ENCODE measurements at places on chromosomes 6 and 20.

DNA sequence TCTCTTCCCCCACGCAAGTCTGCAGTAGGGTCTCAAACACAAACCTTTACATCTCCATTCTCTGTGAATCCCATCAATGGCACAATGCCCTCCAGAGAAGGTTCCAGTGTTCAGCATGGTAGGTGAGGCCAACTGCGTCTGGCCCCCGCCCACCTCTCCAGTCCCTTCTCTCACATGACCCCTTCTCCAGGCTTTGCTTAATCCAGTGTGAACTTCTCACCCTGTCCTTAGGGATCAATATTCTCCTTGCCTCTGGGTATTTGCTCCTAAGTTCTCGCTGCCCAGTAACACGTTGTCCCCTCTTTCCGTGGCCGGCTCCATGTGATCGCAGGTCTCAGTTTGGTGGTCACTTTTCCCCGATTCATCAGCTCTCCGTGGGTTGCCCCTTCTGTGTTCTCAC, 225.1 kb upstream of the PMEPA1 start:
- no peak for DNase-seq

GRCh38 chr20:47956268-47956995, 171.2 kb upstream of the SULF2 start:
- DNase-seq, result no peak

GRCh38 chr20:925516-925915, 9.4 kb upstream of the ANGPT4 start:
- no peak for DNase-seq

DNA sequence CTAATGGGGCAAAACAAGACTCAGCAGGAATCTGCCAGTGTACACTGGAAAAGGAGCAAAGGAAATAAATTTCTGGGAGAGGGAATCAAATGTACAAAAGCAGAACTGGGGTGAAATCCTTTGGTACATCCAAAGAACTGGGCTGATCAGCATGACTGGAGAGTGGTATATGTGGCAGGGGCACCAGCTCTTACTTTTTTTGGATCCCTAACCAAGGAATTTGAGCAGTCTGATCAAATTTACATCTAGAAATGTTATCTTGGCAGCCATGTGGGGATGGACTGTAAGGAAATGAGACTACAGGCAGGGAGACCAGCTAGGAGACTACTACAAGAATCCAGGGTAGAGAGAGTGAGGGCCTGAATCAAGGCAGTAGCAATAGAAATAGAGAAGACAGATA, 1.2 kb upstream of the ZSCAN31 start:
- no peak for DNase-seq

DNA sequence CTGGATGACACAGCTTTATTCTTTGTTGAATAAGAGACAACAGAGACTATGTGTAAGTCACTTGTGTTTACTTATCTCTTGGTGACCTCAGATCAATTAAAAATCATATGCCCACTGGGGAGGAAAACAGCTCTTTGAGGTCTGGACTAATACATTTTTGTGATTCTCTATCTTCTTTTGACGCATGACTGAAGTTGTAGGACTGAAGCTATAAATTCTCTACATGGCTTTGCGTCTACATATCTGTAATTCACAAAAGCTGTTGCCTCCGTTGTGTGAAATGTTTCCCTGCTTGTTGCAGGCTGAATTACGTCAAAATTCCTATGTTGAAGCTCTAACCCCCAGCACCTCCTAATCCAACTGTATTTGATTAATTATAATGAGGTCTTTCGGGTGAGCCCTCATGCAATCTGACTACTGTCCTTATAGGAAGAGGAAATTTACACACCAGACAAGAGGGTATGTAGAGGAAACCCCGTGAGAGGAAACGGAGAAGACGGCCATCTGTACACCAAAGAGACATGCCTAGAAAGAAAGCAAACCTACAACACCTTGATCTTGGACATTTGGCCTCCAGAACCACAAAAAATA, 481.6 kb downstream of the PRKN start:
- no peak for DNase-seq

- DNase-seq, result no peak
Measured at GRCh38 chr6:118318648-118319047, 229.4 kb upstream of the PLN start.

- DNase-seq, result no peak
Measured at GRCh38 chr6:160127270-160128124, 5.9 kb downstream of the SLC22A1 start.

- no peak for DNase-seq
Measured at GRCh38 chr6:123897965-123898364, 94.3 kb downstream of the NKAIN2 start.

GRCh38 chr6:54810147-54810546, 36.4 kb upstream of the FAM83B start:
- DNase-seq, result no peak

DNA sequence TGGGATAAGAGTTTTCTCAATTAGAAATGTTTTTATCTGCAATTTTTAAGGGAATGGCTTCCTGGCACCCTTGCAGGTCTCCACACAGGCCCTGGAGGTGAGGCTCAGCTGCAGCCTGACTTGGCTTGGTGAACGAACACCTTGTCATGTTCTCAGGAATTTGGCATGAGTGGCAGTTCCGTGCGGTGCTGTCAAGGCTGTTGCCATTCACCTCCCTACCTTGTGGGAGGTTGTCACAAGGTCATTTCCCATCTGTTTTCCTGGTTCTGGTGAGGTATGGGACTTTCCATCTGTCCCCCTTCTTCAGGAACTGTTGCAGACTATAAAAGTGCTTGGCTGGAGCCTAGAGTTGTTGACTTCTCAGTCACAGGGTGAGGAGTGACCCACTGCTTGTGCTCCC, 82.9 kb downstream of the ELOVL4 start:
- no peak for DNase-seq

GRCh38 chr6:157436219-157436943, 55.4 kb downstream of the ZDHHC14 start:
- DNase-seq, result no peak

GRCh38 chr6:21808551-21809242, 215.1 kb downstream of the SOX4 start:
- no peak for DNase-seq

DNA sequence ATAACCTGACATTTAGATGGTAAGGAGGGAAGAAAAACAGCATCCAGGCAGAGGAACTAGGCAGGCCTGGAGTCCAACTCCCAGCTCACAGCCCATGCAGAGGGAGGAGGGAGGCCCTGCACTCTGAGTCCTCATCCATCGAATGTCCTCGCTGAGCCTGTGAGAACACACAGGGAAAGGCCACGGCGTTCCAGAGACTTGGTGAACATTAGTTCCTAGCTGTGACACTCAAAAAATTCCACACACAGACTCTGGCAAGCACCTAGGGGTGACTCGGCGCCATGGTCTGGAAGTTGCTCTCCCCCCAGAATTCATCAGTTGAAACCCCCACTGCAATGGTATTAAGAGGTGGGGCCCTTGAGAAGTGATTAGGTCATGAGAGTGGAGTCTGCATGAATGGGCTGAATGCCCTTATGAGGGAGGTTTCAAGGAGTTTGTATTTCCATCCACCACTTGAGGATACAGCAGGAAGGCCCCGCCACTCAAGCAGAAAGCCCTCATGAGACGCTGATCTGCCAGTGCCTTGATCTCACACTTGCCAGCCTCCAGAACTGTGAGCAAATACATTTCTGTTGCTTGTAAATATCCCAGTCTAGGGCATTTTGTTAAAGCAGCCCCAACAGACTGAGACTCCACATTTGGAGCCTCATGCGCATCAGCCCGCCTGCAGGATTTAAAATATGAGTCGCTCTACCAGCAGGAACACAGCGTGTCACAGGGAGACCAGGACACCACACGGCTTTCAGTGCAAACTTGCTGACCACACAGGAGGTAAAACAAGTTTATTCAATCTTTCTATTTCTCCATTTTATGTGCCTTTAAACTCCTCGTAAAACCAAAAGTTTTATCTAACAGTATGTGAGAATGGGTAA, 73.9 kb downstream of the WDR27 start:
- no peak for DNase-seq

DNA sequence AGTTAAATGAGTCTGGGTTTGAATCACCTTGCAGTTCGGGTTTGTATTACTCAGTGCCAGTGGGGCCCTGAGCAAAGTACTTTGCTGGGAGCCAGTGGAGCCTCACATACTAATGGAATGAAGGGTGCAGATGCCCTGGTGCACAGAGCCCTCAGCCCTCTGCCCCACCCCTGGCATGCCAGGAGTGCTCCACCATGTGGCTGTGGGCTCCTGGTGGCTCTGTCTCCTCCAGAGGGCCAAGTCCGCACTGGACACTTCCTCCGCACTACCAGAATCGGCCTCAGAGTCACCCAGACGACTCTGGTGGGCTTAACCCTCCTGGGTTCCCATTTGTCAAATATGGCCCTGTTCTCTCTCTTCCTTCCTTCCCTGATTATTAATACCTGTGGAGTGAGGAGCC, 94.0 kb downstream of the STK35 start:
- no peak for DNase-seq

DNA sequence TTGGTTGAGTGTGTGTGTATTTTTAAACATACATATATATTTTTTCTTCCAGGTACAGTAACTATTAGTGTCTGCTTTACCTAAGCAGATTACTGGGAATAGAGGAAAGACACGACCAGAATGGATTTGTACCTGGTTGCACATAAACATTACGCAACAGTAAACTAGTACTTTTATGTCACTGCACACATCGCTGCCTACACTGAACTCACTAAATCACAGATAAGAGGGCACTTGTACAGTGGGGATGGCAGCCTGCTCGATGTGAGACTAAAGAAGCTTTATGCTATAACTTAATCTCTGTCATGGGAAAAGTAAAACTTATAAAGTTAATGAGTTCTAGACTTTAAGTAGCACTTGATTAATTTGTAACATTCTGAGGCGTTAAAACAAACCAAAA, 89.5 kb upstream of the SIM1 start:
- DNase-seq, result no peak

- no peak for DNase-seq
Measured at GRCh38 chr20:51318058-51318949, 224.2 kb downstream of the NFATC2 start.

DNA sequence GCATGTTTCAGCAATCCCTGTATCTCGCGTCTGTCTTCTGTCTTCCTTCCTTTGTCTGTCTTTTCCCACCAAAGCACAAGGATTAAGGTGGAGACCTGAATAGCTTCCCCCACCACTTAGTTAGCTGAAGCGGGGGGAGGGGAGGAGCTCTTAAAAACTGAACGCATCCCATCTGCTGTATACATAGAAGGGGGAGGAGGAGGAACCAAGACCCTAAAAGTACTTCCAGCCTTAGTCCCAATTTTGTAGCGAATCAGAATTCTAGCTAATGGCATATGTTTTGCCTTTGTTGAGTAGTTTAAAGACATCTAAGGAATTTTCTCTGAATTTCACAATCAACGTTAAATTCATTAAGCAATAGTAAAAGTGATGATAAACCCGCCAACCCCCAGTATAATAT, 47.9 kb downstream of the GNAS start:
- no peak for DNase-seq

DNA sequence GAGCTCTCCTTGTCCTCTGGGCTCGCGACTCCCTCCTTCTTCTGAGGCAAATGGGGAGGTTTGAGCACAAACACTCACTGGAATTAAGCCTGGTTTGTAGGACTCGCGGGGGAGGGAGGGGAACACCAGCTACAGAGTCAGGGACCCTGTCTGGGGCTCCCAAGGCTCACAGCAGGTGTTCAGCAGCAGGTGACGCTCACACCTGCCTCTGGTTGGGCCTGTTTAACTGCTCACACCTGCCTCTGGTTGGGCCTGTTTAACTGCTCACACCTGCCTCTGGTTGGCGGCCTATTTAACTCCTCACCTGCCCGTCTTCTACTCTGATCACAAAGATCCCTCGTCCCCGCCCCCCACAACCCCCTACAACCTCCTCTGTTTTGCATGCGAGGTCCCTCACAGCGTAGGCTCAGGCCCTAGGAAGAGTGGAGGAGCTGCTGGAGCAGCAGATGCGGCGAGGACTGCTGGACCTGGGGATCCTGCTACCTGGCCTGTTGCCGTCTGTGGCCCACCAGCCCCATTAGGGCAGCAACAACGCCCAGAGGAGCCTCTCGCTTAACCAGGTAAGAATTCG, 181.9 kb downstream of the ERMARD start:
- DNase-seq, result no peak

GRCh38 chr6:126826166-126826714, 292.2 kb upstream of the RSPO3 start:
- DNase-seq, result no peak

GRCh38 chr6:140599916-140600315, 1225.5 kb upstream of the CITED2 start:
- no peak for DNase-seq

GRCh38 chr6:51365566-51365965, 546.9 kb downstream of the TFAP2B start:
- no peak for DNase-seq

- DNase-seq, result no peak
Measured at GRCh38 chr6:41546866-41547798, 951 bp downstream of the FOXP4 start.

GRCh38 chr6:156849806-156850205, 72.6 kb downstream of the ARID1B start:
- no peak for DNase-seq

- DNase-seq, result no peak
Measured at GRCh38 chr6:128238225-128238624, 282.2 kb downstream of the PTPRK start.

- DNase-seq, result no peak
Measured at GRCh38 chr20:14543040-14543439, 205.6 kb upstream of the FLRT3 start.

GRCh38 chr20:16710781-16711180, 19.0 kb upstream of the SNRPB2 start:
- no peak for DNase-seq

- no peak for DNase-seq
Measured at GRCh38 chr20:35363190-35363589, 48.6 kb downstream of the UQCC1 start.

DNA sequence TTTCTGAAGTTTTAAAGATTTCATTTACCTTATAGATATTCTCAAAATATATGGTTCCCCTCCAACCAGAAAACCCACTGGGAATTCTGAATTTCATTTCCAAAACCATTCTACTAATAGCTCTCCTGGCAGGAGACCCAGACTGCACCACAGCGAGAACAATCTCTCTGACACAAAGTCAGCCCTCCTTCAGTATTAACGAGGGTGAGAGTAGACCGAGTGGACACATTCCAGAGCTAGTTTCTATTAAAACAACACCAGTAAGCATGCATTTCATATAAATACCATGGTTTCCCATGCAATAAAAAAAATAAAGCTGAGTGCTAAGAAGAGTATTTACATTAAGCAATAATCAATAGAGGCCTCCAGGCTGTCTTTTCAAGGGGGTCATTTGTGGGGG, 899.6 kb upstream of the SLC35B3 start:
- DNase-seq, result no peak

GRCh38 chr20:40781327-40782042, 92.4 kb upstream of the MAFB start:
- DNase-seq, result no peak

- DNase-seq, result no peak
Measured at GRCh38 chr20:13037727-13038126, 29.0 kb downstream of the SPTLC3 start.

DNA sequence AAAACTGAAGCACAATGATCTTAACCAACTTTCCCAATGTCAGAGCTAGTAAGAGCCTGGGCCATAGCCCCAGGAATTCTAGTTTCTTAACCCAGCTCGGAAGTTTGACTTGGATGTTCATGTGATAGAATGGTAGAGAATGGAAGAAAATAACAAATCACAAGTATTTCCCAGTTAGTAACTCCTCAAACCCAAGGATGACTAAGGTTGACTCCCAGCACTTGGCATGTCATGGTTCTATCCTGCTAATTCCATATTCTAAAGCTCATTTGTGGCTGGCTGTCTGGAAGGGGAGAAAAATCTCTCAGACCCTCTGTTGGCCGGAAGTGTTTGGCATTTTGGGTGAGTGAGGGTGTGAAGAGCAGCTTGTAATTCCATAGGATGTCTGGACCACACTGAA, 248.7 kb downstream of the RFPL4B start:
- no peak for DNase-seq
